ENCODE measurements at places on chromosomes 1 and 21.

DNA sequence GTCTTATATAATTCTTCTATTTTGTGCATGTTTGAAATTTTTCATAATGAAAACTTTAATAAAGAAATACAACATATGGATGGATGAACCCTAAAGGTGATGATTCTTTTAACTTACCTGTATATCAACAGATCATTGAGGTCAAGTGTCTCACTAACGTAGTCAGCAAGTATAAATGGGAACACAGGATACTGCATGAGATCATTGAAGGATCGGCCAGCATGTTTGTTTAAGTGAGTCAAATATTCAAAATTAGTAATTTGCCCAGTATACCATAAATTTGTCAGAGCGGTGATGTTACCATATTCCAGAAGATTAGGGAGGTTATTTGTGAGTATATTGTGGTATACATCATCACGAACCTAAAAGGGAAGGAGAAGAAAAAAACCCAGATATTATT is 71.0 kb upstream of the GNG4 start:
- DNase-seq: no peak

DNA sequence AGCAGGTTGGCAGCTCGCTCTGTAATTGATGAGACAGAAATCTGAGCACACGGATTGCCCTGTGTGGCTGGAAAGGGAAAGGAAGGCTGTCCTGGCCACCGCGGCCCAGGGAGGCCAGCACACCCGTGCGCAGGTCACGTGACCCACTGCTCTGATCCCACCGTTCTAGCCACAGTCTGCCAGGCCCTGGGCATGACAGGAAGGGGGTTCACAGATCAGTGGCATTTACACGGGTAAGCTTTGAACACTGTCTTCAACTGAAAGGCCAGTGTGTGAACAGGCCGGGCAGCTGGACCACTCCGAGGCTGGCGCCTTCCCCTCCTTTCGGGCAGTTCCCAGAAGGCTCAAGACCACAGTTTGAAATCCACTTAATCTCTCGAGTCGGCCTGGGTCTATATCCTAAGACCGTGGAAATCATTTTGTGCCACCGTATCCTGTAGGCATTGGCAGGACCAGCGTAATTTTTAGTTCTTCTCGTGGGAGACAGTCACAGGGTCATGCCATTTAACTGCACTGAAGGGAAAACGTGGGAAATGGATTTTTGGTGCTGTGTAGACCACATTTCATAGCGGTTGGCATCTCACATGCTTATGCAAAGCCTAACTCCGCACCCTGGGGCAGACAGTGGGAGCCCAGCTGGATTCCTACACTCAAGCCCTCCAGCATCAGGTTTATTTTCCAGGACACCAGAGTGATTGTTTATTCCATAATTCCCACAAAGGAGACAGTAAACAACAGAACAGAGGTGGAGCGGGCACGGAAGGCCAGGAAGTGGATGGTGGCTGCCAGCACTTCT is 3.1 kb upstream of the ADARB1 start:
- no peak for DNase-seq

- DNase-seq: no peak
Measured at GRCh38 chr1:4725416-4725815, 71.0 kb downstream of the AJAP1 start.

DNA sequence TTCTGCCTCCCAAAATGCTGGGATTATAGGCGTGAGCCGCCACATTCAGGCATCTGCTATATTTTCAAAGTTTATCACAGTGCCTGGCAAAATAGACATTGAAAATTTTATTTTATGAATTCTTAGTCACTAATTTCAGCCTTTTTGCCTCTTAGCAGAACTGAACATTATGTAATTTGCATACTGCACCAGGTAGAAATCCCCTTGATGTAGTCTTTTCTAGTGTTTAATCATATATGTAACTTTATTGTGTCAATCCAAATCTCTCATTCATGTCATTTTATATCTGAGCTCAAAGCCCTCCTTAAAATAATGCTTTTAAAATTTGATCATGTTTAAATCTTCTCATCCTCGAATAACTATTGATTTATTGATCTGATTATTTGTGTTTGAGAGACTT is 19.2 kb downstream of the WDTC1 start:
- DNase-seq: no peak

GRCh38 chr21:41234569-41234968 is 66.6 kb downstream of the BACE2 start:
- DNase-seq: no peak

GRCh38 chr1:15020943-15021745 is 132.4 kb upstream of the TMEM51 start:
- no peak for DNase-seq

DNA sequence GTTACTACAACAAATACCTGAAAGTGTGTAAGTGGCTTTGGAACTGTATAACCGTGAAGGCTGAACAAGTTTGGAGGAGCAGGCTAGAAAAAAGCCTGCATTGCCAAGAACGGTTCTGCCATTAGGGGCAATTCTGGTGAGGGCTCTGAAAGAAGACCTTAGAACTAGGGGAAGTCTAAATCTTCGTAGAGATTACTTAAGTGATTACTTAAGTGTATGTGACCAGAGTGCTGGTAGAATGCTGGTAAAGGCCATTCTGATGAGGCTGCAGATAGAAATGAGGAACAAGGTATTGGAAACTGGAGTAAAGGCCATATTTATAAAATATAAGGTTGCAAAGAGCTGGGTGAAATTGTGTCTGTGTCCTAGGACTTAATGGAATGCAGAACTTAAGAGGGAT is 158.0 kb downstream of the CLIC6 start:
- no peak for DNase-seq

DNA sequence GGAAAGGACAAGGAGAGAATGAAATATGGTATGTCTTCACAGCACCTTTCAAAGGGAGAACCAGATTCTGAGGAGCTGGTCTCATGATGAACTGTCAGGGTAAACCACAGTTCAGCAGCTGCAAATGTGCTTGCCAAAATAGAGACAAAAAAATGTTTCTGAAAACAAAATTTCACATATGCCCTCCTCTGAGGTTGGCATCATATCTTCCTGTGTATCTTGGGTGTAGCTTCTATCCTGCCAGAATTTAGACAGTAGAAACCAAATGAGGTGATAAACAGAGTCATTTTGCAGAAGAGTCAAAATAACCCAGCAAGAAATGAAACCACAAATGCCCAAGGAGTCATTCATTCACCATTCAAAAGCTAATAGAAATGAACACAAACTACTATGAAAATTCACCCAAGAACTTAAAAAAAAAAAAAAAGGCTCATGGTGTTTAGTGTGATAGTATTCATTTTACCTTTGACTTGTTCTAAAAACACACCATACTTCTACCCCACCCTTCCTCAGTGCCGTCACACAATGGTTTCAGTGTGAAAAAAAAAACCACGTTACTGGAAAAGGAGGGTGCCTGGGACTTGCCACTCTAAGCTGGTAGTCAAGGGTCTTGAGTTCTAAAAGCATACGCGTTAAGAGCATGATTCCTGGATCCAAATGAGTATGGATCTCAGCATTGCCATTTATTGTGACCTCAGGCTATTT is 18.5 kb downstream of the SELL start:
- DNase-seq: no peak
